Activated T-helper 1 cell treated with anti-CD3 and anti-CD28 coated beads, Interleukin-12 subunit alpha, Interleukin-12 subunit beta, Interleukin-2, Interleukin-4 antibody, amounts not matched to agents 30 ng/mL and 10 ng/mL and 1 ng/mL, durations not matched to agents 14 hours and 24 hours and 36 hours (primary cell): ENCODE measurements at places on chromosomes 11 and 22. TPM values are rescaled to one million over a fixed set of nuclear protein-coding genes. Genes with fewer than 3 reads are reported as not detected.
A peak's percentile ranks its signal among the peaks of the same experiment; 100 is the strongest.

- no peak overlapping the region for H3K4me3 ChIP-seq
- H3K27ac ChIP-seq = no peak overlapping the region
- H3K4me1 ChIP-seq = no peaks in the 10 kb centered on the region
Measured at GRCh38 chr11:63933459-63933858, 5.3 kb upstream of the NAA40 start.

- H3K36me3 ChIP-seq = peaks cover 6% of the 10 kb centered on the region
- no peaks in the 10 kb centered on the region for H3K4me1 ChIP-seq
- H3K27ac ChIP-seq = no peak overlapping the region
- no peak overlapping the region for H3K4me3 ChIP-seq
- peaks cover 4% of the 10 kb centered on the region for H3K27me3 ChIP-seq
Measured at GRCh38 chr11:9689721-9690120, 25.8 kb downstream of the SWAP70 start.

DNA sequence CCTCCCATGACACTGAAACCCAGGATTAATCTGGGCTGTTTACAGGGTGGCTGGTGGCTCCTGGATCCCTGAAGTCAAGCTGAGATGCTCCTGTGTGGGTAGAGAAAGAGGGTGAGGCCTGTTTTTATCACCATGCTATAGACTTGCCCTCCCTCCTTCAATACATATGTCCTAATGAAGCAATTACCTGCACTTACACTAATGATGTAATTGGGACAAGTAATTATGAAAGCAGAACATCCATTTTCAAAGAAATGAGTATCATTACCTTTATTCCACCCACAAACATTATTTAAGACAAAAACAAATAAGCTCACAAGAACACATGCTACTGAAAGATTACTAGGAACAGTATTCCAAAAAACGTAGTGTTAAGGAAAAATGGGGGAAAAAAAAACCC, 64.3 kb upstream of the CHRM4 start:
- DNase-seq = no peak
- H3K27ac ChIP-seq = no peak overlapping the region
- H3K27me3 ChIP-seq = no peaks in the 10 kb centered on the region
- peaks cover 12% of the 10 kb centered on the region for H3K36me3 ChIP-seq
- H3K4me3 ChIP-seq = no peak overlapping the region

GRCh38 chr11:61885166-61885778, 6.1 kb downstream of the FADS3 start:
- H3K4me3 ChIP-seq = no peak overlapping the region
- H3K4me1 ChIP-seq = no peaks in the 10 kb centered on the region
- H3K27ac ChIP-seq = no peak overlapping the region
- no peaks in the 10 kb centered on the region for H3K36me3 ChIP-seq
- H3K27me3 ChIP-seq = peaks cover 2% of the 10 kb centered on the region
- DNase-seq = no peak

DNA sequence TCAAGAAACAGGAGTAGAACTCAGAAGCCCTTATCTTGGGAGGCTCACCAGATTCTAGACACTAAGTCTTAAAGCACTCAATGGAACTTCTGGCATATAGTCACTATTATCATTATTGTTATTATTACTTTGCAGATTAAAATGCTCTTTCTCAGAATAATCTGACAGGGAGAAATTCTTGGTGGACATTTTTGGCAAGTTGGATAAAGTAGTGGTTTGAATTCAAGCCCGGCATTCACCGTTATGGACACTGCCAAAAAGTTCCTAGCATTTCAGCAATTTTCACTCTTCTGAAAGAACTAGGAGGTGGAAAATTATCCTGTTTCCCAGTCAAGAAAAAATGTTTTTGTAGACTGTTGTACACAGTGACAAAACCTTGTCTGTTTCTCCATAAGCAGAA, 179.6 kb upstream of the ISX start:
- no peak for DNase-seq
- H3K27me3 ChIP-seq = no peaks in the 10 kb centered on the region
- H3K4me1 ChIP-seq = no peaks in the 10 kb centered on the region
- no peak overlapping the region for H3K27ac ChIP-seq

OR52H1 gene
- not detected in 2 replicates for total RNA-seq

NXPE2 gene
- total RNA-seq = not detected in 2 replicates

IGLL1 gene
- not detected in 2 replicates for total RNA-seq

DBX1 gene
- not detected in 2 replicates for total RNA-seq

GRCh38 chr11:83635166-83635565, 349.0 kb upstream of the CCDC90B start:
- H3K27ac ChIP-seq = no peak overlapping the region
- peaks cover 2% of the 10 kb centered on the region for H3K27me3 ChIP-seq
- DNase-seq = no peak
- H3K4me3 ChIP-seq = no peak overlapping the region
- H3K4me1 ChIP-seq = no peaks in the 10 kb centered on the region

OR4D5 gene
- total RNA-seq = not detected in 2 replicates

TENM4 gene
- 0.03 TPM in 1 of 2 replicates, not detected in the other for total RNA-seq

DNA sequence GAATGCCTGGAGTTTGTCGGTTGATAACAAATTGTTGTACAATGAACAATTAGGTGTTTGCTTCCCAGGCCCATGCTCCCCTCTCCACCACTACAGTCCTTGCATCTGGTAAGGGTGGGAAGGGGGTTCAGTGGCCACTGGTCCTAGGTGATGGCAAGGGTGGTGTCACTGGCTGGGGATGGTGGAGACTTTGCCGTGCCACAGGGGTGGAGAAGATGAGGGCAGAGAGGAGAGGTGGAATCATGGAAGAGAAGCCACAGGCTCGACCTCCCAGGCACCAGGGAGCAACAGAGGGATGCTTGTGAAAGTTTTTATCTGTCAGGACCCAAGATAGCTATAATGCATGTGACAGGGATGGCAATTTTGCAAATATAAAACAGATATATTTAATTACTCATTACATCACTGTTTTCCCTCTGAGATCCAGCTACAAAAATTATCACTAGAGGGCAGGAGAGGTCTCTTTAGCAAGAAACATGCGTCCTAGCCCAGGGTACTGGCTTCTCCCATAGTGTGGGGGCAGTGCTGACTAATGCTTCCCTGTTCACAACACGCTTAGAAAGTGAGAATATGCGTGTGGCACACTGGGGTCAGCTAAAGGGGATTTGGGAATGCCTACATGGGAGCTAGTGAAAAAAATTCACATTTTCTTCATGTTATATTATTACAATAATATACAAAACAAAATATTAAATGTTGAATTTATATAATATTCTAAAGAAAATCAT, 49.0 kb upstream of the AMPD3 start:
- H3K27ac ChIP-seq = no peak overlapping the region
- H3K36me3 ChIP-seq = peaks cover 3% of the 10 kb centered on the region
- H3K4me1 ChIP-seq = peaks cover 25% of the 10 kb centered on the region
- H3K27me3 ChIP-seq = peaks cover 6% of the 10 kb centered on the region

GRCh38 chr11:61580271-61580888, 496 bp downstream of the SYT7 start:
- no peaks in the 10 kb centered on the region for H3K36me3 ChIP-seq
- peaks cover 9% of the 10 kb centered on the region for H3K4me1 ChIP-seq
- H3K27me3 ChIP-seq = peaks cover 41% of the 10 kb centered on the region
- no peak for DNase-seq
- no peak overlapping the region for H3K27ac ChIP-seq
- peak overlapping the region; percentile 63 for H3K4me3 ChIP-seq

SYT8 gene
- not detected in 2 replicates for total RNA-seq

DNA sequence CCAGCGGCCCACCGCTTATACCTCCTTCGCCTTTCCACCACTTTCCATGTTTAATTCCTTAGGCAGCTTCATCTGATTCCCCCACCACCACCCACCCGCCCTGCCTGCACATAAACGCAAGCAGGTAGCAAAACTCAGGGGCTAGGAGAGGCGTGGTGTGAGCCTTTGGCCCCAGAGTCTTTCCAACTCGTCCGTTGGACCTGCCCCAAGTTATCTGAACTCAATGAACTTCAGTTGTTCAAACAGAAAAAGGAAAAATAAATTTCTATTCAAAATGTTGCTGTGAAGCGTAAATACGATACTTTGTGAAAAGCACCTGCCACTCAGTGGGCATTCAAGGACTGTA, 814 bp upstream of the CDON start:
- no peak for DNase-seq
- peaks cover 32% of the 10 kb centered on the region for H3K27me3 ChIP-seq
- H3K36me3 ChIP-seq = no peaks in the 10 kb centered on the region
- peaks cover 9% of the 10 kb centered on the region for H3K4me1 ChIP-seq
- no peak overlapping the region for H3K27ac ChIP-seq

- H3K4me1 ChIP-seq = no peaks in the 10 kb centered on the region
- H3K4me3 ChIP-seq = no peak overlapping the region
- no peak for DNase-seq
- peaks cover 24% of the 10 kb centered on the region for H3K36me3 ChIP-seq
Measured at GRCh38 chr11:66238786-66239413, 29.5 kb upstream of the RAB1B start.

TUBA8 gene
- total RNA-seq = 1.1 and 1.5 TPM in 2 replicates

CLMP gene
- total RNA-seq = not detected in 2 replicates

CSRP3 gene
- not detected in 2 replicates for total RNA-seq

MYO18B gene
- 0.91 and 1.1 TPM in 2 replicates for total RNA-seq

DNA sequence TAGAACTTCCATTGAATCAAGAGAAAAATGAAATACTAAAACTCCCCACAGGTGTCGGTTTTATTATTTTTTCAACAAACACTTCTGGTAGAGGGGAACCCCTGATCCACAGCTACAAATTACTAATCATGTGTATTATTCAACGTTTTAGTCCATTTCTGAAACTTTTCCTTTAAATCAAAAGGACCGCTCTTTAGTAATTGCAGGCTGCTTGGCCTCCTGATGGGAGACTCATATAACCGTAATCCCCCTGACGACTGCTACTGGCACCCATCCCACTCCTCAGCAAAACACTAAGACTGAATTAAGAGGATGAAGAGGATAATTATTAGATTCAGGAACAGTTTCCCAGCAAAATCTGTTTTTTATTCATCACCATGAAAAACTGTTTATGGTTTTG, 46.4 kb downstream of the PAX6 start:
- no peak overlapping the region for H3K4me3 ChIP-seq
- no peak overlapping the region for H3K27ac ChIP-seq
- no peak for DNase-seq
- peaks cover 3% of the 10 kb centered on the region for H3K27me3 ChIP-seq
- H3K36me3 ChIP-seq = no peaks in the 10 kb centered on the region

DNA sequence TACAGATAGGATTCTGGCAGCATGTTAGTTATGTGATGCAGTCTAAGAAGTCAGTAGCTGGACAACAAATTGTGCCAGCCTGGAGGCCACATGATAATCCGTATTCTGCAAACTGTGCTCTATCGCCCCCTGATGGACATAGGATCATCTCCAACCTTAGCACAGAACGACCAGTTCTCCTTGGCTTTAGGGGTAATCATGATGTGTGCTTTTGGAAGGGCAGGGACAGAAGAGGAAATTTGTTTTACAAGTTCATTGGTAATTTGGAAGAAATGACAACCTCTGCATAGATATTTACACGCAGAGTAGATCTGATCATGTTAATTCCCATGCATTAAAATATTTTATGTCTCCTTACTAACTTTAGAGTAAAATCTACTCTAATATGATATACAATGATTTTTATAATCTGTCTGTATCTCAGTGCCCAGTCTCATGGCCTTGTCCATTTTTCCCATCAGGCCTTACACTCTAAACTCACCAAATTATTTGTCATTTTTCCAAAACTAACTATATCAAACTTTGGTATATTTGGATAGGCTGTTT, 12.1 kb downstream of the OR10D3 start:
- H3K27ac ChIP-seq = no peak overlapping the region
- no peaks in the 10 kb centered on the region for H3K4me1 ChIP-seq
- H3K36me3 ChIP-seq = no peaks in the 10 kb centered on the region

SLC29A2 gene
- 14.3 and 16.6 TPM in 2 replicates for total RNA-seq

CALCA gene
- not detected in 2 replicates for total RNA-seq

PRR33 gene
- 0.05 TPM in 1 of 2 replicates, not detected in the other for total RNA-seq

GRCh38 chr22:50544078-50544745, 1.5 kb upstream of the KLHDC7B start:
- H3K27me3 ChIP-seq = no peaks in the 10 kb centered on the region
- DNase-seq = peak; percentile 80
- peak overlapping the region; percentile 59 for H3K4me3 ChIP-seq
- H3K27ac ChIP-seq = peak overlapping the region; percentile 84

GRCh38 chr22:29190918-29191317, 14.8 kb upstream of the EMID1 start:
- DNase-seq = no peak
- H3K27me3 ChIP-seq = peaks cover 2% of the 10 kb centered on the region
- H3K27ac ChIP-seq = no peak overlapping the region

DNA sequence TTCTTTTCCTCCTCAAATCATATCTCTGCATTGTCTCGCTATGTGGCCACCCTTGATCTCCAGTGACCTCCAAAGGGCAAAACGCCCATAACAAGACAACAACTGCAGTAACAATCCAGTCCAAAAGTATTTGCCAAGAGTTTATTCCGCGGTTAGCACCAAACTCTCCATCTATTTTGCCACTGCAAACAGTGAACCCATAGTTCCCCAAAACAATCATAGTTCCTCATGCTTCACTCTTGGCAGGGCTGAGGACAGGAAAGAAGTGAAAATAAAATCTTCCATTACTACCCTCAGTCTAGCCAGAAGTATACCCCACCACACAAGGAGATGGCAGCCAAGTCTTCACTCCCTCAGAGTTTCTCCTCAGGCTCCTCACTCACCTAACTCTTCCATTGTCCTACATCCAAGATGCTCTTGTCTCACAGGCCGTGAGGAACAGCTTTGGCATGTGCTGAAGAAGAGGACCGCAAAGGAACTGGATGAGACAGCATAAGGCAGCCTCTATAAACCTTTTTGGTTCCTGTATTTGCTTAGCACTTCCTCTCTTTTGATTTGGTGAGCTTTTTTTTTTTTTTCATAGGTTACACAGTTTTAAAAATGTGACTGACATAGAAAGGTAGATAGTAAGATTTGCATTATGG, at the start of gene LPXN:
Gene LPXN (minus strand): TSS at position 480 of the 644 bp plus-strand sequence. CDS start 84 bp downstream, at position 396.
- peak within 1 kb of the TSS; percentile 100 for H3K27ac ChIP-seq
- H3K4me1 ChIP-seq = peaks cover 66% of the 10 kb centered on the region
- H3K4me3 ChIP-seq = peak within 1 kb of the TSS; percentile 90

ADORA2A gene
- total RNA-seq = 27.3 and 27.7 TPM in 2 replicates
